ENCODE measurements at places on chromosomes 6 and 20. TPM values are rescaled to one million over a fixed set of nuclear protein-coding genes. Genes with fewer than 3 reads are reported as not detected.

DNA sequence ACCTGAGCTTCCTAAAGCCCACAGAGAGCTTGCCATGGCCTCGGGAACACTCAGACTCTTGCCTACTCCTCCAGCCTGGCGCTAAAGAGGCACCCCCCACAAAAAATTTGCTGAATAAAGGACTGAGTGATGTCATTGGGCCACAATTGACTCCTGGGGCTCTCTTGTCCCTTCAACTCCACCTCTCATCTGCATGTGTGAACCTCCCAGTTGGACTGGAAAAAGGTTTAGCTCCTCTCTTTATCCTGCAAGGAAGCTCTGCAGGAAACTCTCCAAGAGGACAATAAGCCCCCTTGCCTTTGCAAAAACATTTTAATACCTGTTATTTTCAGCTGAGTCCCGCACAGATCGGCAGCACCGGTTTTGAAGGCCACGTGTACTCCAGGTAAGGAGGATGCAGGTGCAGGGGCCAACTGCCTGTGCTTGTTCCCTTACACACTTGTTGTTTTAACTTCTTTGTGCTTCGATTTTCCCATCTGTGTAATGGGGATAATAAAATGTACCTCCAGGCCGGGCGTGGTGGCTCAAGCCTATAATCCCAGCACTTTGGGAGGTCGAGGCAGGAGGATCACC is 107.3 kb downstream of the TFAP2C start:
- no peak for DNase-seq

DNA sequence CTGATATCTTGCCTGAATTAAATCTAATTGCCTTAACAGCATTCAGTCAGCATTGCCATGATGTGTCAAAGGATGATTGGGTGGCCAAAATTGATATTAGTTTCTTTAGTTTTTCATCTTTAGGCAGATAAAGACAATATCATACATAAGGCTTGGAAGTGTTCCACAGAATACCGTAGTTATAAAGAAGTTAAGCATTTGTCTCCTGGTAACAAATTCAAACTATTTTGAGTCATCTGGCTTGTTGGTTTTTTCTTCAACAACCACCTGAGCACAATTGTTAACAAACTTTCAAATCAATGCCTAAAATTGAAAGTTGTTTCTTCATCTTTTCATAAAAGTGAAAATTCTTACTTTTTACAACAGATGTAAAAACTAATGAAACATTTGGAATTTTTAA is 47.5 kb upstream of the ADGRF5 start:
- DNase-seq = no peak

DNA sequence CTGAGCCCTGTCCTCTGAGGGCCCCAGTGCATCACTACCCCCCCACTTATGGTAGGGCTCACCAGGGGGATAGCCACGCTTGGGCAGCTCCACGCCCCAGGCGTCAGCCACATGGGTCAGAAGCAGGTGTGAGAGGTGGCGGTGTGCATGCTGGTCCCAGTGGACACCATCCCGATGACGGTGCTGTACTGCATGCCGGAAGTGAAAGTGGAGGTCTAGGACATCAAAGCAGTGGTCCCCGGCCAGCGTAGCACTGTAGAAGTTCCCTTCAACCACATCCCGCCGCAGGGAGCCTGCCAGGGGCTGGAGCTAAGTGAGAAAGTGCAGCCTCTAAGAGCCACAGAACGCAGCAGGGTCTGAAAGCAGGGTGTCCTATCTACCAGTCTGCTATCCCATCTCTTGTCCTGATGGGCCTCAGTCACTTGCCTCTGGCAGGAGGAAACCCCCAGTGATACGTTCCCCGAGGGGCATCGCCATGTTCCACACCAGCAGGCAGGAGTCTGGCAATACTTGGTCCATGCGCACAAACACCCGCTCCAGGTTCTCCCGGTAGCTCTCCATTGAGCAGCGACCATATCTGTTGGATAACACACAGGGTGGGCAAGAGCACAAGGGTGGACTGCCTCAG is 2.2 kb downstream of the PCED1A start:
- no peak for DNase-seq

DNA sequence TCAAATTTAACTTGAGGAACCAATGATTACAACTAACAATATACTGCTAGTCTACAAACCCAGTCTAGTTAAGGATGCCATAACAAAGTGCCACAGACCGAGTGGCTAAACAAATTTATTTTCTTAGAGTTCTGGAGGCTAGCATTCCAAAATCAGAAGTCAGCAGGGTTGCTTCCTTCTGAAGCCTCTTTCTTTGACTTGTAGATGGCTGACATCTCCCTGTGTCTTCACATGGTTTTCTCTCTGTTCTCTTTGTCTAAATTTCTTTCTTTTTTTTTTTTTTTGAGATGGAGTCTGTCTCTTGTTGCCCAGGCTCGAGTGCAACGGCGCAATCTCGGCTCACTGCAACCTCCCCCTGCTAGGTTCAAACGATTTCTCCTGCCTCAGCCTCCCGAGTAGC is 56.1 kb downstream of the NCOA3 start:
- no peak for DNase-seq

GRCh38 chr6:41531591-41532582 is 14.3 kb upstream of the FOXP4 start:
- no peak for DNase-seq

Gene SRSF6
- total RNA-seq = 100 TPM

Gene GPR6
- total RNA-seq = not detected

Gene LPIN3
- total RNA-seq = 15.4 TPM

All from PC-9 (cell line).